Caki2 (cell line): ENCODE measurements at places on chromosomes 16 and 17.

- DNase-seq = no peak
Measured at GRCh38 chr16:87380881-87381280, 2.7 kb downstream of the FBXO31 start.

DNA sequence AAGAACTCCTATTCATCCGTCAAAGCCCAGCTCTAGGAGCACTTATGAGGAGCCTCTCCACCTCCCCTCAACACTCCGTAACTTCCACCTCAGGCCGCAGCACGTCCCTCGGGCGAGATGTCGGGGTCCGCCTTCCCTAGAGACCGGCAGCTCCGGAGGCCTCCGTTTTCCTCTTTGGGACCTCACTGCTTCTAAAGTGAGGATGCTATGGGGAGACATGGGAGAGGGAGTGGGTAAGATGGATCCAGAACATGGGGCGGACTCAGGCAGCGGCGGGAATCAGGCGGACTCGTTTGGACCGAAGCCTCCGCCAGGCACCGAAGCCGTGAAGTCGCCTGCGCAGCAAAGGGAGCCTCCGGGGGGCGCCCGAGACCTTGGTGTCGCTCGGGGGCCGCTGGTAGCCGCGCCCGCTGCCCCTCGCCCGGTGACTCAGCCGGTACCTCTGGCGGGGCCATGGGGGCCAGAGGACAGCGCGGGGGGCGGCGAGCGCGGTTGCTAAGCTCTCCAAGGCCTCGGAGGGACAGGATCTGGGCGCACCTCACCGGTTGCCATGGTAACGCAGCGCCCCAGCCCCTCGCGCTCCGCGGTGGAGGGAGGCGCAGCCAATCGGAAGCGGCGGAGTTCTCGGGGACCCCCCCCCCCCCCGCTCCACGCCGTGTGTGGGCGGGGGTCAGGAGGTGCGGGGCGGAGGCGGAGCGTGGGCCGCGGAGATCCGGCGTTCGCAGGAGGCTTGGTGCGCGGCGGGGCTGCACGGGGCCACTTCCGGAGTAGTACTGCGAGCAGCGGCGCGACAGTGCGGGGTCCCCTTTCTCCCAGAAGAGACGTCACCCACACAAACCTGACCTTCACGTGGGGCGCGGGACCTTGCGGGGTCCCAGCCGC is 1.3 kb upstream of the HIC1 start:
- DNase-seq = peak; percentile 43

GRCh38 chr16:58459344-58460218 is 40.4 kb upstream of the NDRG4 start:
- DNase-seq = peak; percentile 91

DNA sequence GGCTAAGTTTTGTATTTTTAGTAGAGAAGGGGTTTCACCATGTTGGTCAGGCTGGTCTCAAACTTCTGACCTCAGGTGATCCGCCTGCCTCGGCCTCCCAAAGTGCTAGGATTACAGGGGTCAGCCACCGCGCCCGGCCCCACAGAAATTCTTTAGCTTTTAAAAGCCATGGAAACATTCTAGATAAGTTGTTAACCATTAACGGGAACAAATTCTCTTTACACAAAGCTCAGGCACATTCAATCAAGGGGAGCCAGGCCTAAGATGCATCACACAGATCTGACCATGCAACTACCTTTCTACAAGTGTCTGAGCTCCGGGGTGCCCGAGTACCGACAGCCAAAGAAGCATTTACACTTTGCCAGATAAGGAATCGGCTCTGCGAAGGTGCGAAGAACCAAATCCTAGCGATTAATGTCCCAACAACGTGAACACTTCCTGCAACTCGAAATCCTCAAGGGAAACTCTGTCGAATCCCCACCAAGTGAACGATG is 1.0 kb downstream of the EMC8 start:
- peak; percentile 7 for DNase-seq

- DNase-seq = no peak
Measured at GRCh38 chr17:71052971-71053370, 883.6 kb downstream of the KCNJ2 start.

- no peak for DNase-seq
Measured at GRCh38 chr17:33403194-33403593, 110.1 kb upstream of the ASIC2 start.

DNA sequence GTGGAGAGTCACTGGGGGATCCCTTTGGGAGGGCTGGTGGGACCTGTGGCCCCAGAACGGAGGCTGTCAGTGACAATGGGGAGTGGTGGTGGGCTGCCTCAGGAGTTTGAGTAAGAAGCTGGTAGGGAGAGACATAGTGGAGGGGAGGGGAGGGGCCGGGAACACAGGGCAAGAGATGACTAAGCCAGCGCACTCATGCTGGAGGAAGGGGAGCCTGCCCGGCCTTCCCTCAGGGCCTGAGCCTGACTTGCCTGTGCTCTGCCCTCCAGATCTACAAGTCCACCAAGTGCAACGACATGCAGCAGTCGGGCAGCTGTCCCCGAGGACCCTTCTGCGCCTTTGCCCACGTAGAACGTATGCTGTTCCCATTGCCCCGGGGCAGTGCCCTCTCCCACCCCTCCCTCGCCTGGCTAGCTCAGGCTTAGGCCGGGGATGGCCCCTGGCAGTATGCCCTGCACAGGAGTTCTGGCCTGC is 29.3 kb downstream of the UNC13D start:
- peak; percentile 30 for DNase-seq

DNA sequence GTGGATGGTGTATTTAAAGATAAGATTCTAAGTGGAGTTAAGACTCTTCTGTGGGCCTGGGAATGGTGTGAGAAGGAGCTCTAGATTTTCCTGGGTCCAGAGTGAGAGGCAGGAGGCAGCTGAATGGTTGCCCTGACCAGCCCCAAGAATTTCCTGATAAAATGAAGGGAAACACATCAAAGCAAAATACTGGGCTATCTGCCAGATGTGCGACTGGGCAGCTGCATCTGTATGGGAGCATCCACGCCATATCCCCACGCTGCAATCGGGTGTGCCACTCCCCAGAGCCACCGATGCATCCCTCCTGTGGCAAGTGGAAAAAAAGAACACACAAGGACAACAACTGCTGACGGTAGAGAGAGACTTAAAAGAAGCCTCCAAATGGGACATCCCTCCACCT is 84.3 kb upstream of the COX10 start:
- DNase-seq = no peak

GRCh38 chr17:71633391-71633849 is 487.4 kb upstream of the SOX9 start:
- no peak for DNase-seq

- DNase-seq = no peak
Measured at GRCh38 chr17:8835631-8836364, 31.7 kb downstream of the PIK3R6 start.

DNA sequence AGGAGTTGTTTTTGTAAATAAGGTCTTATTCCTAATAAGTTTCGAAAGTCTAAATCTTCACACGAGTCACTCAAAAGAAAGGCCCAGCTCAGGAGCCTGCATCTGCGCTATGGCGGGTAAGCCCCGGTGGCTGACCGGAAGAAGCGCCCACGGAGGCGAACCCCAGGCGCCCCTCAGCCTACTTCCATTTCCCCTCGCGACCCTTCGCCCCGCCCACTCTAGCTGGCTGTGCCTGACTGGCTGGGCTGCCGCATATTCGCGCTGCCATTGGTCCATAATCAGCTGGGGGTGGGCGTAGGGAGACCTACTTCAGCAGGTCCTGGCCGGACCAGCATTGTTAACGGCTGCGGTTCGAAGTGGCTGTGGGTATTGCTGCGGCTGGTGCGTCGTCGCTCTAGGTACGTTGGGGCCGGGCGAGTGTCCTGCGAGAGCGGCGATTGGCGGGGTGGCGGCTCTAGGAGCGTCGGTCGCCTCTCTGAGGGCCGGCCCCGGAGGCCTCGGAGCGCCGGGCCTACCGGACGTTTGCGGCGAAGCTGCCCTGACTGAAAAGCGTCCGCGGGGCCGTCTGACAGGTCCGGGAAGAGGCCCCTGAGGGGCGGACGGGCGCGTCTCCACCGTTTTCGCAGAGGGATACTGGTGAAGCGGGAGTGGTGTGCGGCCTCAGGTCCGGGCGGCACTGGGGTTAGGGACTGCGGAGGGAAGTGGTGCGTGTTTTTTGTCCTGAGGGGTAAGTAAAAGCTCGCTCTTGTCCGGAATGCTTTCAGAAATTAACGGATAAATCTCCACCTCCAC is at the start of gene ATF7IP2:
Gene ATF7IP2 (plus strand): TSS at position 337 of the 792 bp plus-strand sequence. CDS start 44,560 bp downstream, outside the sequence.
- DNase-seq = peak; percentile 92

GRCh38 chr16:80691111-80691741 is 113.2 kb downstream of the CDYL2 start:
- no peak for DNase-seq

DNA sequence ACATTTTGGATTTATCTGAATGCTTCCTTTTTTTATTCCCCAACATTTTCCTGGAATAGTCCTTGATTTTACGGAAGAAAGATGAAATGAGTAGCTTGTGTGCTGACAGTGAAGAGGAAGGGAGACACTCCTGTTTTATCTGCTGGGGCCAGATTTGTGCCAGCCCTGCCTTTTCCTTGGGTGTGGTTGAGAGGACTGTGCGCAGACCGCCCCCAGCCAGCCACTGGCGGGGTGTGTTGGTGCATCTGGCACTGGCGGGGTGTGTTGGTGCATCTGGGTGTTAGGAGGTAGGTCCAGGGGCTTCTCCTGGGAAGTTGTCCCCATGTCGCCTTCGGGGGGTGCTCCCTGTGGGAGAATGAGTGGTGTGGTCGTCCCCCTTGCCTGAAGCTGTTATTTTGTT is 39.5 kb downstream of the RAP1GAP2 start:
- DNase-seq = no peak

DNA sequence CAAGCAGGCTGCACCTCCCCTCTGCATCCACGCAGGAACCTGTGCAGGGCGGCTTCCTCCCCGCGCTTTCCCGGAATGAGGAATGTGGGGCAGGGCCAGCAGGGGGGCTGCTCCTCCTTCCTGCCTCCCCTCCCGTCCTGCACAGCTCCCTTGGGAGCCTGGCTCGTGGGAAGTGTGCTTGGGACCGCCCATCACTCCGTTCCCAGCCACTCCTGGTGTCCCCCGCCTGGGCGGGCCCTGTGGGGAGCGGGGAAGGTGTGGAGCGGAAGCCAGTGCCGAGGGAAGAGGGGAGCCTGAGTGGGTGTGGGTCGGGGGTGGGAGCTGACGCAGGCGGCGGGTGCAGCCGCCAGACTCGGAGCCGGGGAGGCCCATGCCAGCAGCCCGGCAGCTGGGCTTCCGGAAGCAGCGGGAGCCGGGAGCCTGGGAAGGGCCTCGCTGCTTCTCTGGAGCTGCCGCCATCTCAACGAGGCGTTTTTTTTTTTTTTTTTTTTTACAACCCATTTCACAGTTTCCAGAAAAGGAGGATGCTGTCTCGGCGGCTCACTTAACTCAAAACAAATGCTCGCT is 24.1 kb downstream of the BAHCC1 start:
- DNase-seq = peak; percentile 96

GRCh38 chr17:58455491-58455890 is 32.7 kb downstream of the HSF5 start:
- no peak for DNase-seq

GRCh38 chr16:51994597-51994996 is 552.3 kb downstream of the TOX3 start:
- peak; percentile 81 for DNase-seq

GRCh38 chr17:41894791-41895331 is 23.9 kb downstream of the ACLY start:
- peak; percentile 85 for DNase-seq

- DNase-seq = no peak
Measured at GRCh38 chr17:12571606-12572005, 94.1 kb upstream of the MYOCD start.

- DNase-seq = no peak
Measured at GRCh38 chr17:36055921-36056520, 8.1 kb upstream of the CCL18 start.

DNA sequence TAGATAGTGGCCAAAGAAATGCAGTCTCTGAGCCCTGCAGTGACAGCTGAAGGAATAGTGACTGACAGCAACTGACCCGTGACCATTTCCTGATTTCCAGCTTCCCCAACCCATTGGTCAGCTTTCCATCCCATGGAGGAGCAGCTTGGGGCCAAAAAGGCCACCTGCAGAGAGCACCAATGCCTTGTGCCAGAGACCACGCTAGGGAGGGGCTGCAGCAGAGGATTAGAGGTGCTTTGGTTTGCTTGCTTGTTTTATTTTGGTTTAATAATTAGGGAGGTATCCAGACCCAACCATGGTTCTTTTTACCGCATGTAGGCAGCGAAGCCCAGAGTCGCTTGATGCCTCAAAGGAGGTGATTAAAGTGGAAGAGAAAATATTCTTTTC is 61.3 kb upstream of the SIAH1 start:
- DNase-seq = no peak

GRCh38 chr16:30491229-30491628 is 18.7 kb downstream of the ITGAL start:
- no peak for DNase-seq

- DNase-seq = no peak
Measured at GRCh38 chr16:84652566-84652965, 4.3 kb downstream of the KLHL36 start.

- DNase-seq = no peak
Measured at GRCh38 chr17:47895347-47895855, 635 bp upstream of the SP2 start.

GRCh38 chr17:4903051-4903818 is at the start of gene CHRNE:
Gene CHRNE (minus strand): TSS chr17:4903098. CDS start chr17:4903063, 35 bp downstream.
- peak; percentile 75 for DNase-seq

- DNase-seq = no peak
Measured at GRCh38 chr16:86038926-86039310, 140.0 kb downstream of the IRF8 start.

DNA sequence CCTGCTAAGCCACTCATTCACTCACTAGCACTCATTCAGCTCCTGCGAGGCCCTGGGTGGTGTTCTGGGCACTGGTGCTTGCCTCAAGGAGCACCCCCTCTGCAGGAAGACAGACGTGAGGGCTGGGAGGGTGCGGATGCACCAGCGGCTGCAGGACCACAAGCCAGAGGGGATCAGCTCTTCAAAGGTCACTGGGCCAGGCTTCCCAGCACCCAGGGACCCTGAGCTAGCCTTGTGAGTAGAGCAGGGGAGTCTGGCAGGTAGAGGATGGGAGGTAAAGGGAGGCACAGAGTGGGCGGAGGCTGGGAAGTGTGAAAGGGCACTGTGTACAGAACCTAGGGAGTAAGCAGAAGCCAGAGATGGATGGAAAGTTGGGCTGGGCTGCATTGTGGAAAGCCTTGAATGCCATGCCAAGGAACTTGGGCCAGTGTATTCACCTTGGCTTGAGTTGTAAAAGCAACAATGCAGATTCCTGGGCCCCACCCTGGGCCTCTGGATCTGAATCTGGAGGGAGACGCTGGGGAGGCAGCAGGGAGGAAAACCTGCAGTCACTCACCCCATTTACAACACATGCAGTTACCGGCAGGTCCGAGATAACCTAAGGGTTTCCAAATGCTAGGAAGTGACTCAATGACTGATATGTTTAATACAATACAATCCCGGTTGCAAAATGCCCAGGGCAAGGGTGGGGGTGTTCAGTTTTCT is 1.7 kb downstream of the IL4R start:
- DNase-seq = peak; percentile 24

GRCh38 chr17:79993390-79994227 is 42.1 kb downstream of the TBC1D16 start:
- DNase-seq = no peak

DNA sequence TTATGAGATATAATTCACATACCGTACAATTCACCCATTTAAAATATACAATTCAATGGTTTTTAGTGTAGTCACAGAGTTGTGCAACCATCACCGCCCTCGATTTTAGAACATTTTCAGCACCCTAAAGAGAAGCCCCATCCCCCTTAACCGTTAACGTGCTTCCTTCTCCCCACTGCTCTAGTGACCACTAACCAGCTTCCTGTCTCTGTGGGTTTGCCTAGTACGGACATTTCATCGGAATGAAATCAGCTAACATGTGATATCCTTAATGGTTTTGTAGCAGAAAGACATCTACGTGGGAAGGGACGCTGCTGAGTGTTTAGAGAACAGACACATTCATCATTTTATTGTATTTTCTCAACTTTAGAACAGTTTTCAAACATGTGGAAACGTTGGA is 80.8 kb upstream of the HSBP1 start:
- no peak for DNase-seq

GRCh38 chr17:7538050-7538449 is 10.8 kb upstream of the TNFSF12 start:
- no peak for DNase-seq
